ENCODE measurements at places on chromosomes 11 and 22.

GRCh38 chr11:27807596-27807995, 107.3 kb upstream of the BDNF start:
- no peaks in the 10 kb centered on the region for H3K27me3 ChIP-seq
- H3K4me3 ChIP-seq = no peak overlapping the region

GRCh38 chr11:61745781-61746441, 6.5 kb upstream of the MYRF start:
- peaks cover 12% of the 10 kb centered on the region for H3K27me3 ChIP-seq
- no peak overlapping the region for H3K27ac ChIP-seq
- DNase-seq = no peak
- no peak overlapping the region for H3K4me3 ChIP-seq

GRCh38 chr11:78391424-78391823, 26.2 kb downstream of the GAB2 start:
- no peak overlapping the region for H3K27ac ChIP-seq
- H3K4me1 ChIP-seq = no peaks in the 10 kb centered on the region
- DNase-seq = no peak
- no peak overlapping the region for H3K4me3 ChIP-seq
- H3K36me3 ChIP-seq = no peaks in the 10 kb centered on the region

DNA sequence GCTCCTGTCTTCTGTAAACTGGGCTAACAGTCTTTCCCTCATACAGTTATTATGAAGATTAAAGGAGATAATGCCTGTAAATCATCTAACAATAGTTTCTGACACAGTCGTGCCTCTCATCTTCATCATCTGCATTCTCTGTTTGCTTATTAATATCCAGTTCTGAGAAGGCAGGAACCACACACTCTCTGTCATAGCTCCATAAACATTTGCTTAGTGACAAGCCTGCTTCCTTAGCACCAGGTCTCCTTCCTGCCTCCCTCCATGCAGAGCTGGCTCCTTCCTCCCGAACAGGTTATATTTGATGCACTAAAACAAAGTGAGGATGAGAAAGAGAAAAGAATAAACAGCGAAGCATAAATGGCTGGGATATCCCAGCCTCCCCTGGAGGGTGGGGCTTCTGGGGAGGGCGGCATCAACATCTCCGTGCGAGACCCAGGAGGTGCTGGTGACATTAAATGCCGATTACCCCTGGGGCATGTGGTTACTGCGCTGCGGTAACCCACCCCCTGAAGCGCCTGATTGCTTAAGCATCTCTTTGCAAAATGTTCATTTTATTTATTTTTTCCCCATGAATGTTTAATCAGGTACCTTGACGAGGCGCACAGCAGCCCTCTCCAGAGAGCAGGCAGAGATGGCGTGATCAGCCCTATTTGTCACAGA, 404.9 kb downstream of the NXPE2 start:
- DNase-seq = no peak
- H3K36me3 ChIP-seq = no peaks in the 10 kb centered on the region
- H3K4me3 ChIP-seq = no peak overlapping the region
- H3K27ac ChIP-seq = no peak overlapping the region

DNA sequence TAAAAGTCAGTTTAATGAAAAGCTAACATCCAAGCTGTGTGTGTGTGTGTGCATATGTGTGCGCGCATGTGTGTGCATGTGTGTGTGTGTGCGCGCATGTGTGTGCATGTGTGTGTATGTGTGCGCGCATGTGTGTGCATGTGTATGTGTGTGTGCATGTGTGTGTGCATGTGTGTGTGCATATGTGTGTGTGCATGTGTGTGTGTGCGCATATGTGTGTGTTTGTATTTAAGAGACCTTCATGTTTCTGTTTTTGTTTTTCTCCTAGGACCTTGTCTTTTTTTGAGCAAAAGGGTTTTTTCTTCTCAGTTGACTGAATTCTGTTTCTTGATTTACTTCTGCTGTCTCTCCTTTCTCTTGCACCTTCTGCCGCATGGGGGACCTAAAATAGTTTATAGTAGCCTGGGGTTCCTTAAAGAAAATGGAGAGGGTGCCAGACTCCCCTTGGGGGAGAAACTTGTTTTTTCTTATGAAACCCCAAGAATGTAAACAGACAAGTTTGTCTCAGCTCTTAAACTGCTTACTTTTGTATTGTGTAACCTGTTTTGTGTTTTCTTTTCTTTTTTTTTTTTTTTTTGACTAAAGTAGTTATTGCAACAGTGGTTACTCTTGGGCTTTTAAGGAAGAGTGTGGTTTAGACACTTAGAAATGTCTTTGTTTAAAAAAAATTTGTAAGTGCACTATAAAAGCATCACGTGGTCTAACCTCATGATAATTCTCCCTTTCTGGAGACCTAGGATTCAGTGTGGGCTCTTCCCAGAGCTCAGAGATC, 53.0 kb downstream of the OSBPL5 start:
- H3K27me3 ChIP-seq = no peaks in the 10 kb centered on the region
- no peak for DNase-seq
- H3K4me1 ChIP-seq = no peaks in the 10 kb centered on the region
- H3K27ac ChIP-seq = no peak overlapping the region
